NCI-H1105 treated with DMSO at 0.1 percent for 48 hours (cell line): ENCODE measurements at places on chromosomes 1 and 21.
A peak's percentile ranks its signal among the peaks of the same experiment; 100 is the strongest.

DNA sequence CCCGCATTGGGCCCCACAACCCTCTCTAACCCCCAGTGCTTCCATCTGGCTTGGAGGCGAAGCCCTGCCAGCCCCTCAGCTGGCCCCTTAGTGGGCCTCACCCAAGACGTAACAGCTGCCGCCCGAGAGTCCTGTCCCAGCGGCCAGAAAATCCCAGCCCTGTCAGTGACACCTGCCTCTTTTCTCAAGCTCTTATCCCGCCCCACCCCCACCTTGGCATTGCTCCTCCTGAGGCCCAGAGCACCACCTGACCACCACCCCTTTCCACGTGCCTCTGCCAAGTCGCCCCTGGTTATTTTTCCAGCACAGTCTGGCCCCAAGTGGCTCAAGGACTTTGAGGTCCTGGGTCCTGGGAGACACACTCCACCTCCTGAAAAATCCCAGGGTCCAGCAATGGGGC lies 5.9 kb upstream of the CTRC start:
- DNase-seq: peak; percentile 21

GRCh38 chr1:233240829-233241682 lies 54.5 kb downstream of the PCNX2 start:
- no peak for DNase-seq

DNA sequence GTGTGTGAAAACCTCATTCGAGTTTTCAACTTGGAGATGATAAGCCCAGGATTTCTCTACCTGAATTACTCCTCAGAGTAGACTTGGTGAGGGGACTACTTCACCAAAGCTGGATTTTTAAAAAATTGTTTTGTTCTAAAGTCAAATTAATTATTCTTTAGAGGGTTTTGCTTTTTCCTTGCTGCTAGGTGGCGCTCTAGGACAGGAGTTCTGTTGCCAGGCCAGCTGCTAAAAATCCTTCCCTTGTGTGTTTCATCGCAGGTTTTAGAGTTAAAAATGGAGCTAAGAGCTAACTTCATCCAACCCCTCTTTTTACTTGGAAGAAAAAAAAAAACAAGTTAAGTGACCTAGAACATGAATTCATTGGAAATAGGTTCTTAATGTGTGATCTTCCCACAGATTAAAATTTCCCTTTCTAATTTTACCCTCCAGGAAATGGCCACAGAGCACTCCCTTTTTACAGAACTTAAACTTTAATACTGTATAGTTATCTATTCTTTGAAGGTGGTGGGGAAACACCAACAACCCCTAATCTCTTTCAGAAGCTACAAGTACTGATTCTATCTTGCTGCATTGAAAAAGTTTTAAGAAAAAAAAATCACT lies 36.7 kb upstream of the FAM163A start:
- DNase-seq: peak; percentile 70

DNA sequence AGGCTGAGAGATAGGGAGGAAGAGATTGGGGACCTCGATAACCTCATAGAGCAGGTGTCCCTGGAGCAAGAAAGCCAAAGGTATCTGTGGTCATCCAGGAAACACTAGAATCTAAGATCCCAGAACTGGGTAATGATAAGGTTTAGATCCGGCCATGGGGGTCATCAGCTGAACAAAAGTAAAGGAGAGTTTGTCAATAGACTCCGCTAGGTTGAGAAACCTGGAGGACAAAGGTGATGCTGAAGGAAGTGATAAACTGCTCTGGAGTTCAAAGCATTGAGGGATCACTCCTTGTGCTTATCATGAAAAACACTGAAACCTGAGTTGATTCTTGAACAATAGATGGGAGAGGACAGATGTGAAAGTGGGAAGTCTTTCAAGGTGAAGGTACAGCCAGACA lies 59.5 kb upstream of the SLC2A1 start:
- no peak for DNase-seq

DNA sequence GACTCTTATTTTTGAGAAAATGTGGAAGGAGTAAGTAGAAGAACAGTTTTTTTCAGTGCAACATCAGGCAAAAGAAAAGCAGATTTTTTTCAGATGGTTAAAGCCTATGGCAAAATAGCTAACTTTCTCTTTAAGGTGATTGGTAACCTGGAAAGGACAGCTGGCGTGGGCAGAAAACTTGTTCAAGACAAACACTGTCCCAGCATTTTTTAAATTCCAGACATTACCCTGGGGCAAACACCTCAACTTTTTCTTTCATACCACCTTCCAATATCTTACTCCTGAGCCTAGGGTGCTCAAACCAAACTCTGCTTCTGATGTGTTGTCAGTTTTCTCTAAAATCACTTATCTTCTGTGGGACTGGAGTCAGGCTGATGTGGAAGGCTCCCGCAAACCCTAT lies 2.7 kb upstream of the LEPR start:
- no peak for DNase-seq
